Colonic mucosa (tissue), 4 donors: ENCODE measurements at places on chromosomes 16 and 17. TPM values are rescaled to one million over a fixed set of nuclear protein-coding genes. Genes with fewer than 3 reads are reported as not detected.

Gene OR4D1
- not detected for total RNA-seq

Gene FBXO39
- total RNA-seq, result not detected

GRCh38 chr16:69056421-69056820, 49.0 kb upstream of the HAS3 start:
- H3K36me3 ChIP-seq, result no peaks in the 10 kb centered on the region
- H3K4me3 ChIP-seq, result no peak overlapping the region
- no peaks in the 10 kb centered on the region for H3K27me3 ChIP-seq
- no peaks in the 10 kb centered on the region for H3K4me1 ChIP-seq
- no peak overlapping the region for H3K27ac ChIP-seq

GRCh38 chr17:8141045-8141444, 11.2 kb downstream of the PER1 start:
- peaks cover 11% of the 10 kb centered on the region for H3K36me3 ChIP-seq
- H3K4me1 ChIP-seq, result no peaks in the 10 kb centered on the region
- H3K27ac ChIP-seq, result no peak overlapping the region
- H3K27me3 ChIP-seq, result no peaks in the 10 kb centered on the region
- DNase-seq, result no peak
